ENCODE measurements at places on chromosomes 7 and 10.

DNA sequence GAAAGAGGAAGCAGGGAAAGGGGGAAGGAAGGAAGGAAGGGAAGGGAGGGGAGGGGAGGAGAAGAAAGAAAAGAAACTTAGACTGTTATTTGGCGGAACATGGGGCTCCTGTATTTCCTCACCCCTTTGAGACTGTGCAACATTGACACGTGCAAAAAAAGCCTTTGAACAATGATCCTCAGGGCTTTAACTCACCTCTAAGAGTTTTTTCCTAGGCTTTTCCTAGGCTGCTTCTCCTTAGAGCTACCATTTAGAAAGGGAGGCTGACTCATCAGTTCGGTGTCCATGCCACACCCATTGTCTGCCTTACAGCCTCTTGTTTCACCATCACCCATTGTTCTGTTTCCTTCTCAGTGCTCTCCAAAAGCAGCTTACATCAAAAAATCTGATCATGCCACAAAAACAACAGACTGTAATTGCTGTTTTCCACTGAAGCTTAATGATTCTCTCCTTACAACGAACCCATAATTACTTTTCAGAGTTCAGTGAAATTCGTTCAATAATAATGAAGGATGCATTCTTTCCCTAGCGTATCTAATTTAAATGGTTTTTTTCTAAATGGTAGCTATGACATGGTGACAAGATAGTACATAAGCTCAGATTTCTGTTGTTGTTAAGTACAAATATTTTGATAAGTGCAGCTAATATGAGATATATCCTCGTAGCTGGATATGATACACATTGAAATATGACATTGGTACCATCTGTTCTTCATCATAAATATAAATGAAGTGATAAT, 90.8 kb downstream of the PRLHR start:
- no peak for DNase-seq

DNA sequence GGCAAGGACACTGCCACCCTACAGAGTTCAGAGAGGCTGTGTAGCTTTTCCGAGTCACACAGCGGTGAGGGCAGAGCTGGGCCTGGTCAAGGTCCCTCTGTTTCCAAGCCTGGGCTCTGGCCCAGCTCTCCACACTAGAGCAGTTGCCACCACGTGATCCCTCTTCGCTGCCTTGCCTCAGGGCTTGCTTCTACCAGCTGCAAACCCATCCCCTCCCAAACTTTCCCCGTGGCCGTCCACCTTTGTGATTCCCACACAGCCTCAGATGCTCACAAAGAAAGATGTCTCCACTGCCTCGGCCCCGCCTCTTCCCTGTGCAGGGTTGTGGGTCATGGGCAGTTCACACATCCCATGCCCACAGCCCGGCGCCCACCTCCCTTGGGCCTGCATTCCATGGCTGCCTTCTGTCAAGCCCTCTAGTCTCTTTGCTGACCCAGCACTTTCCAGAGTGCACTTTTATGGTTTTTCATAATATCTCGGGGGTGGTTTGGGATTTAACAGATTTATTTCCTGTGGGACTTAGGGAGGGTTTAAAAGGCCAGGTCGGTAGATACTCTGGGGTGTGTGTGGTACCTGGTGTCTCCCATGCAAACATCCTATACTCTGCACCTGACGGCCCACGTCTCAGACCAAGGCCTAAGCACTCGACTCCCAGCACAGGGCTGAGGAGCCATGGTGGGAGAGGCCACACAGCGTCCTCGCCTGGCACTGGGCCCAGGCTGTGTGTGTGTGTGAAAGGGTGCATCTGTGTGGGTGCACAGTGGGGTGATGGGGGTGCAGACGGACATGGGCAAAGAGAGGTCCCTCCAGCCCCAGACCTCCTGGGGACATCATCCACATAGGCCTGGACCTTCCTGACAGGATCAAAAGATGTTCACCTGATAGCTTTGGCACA, 59.6 kb downstream of the PKD1L1 start:
- no peak for DNase-seq

DNA sequence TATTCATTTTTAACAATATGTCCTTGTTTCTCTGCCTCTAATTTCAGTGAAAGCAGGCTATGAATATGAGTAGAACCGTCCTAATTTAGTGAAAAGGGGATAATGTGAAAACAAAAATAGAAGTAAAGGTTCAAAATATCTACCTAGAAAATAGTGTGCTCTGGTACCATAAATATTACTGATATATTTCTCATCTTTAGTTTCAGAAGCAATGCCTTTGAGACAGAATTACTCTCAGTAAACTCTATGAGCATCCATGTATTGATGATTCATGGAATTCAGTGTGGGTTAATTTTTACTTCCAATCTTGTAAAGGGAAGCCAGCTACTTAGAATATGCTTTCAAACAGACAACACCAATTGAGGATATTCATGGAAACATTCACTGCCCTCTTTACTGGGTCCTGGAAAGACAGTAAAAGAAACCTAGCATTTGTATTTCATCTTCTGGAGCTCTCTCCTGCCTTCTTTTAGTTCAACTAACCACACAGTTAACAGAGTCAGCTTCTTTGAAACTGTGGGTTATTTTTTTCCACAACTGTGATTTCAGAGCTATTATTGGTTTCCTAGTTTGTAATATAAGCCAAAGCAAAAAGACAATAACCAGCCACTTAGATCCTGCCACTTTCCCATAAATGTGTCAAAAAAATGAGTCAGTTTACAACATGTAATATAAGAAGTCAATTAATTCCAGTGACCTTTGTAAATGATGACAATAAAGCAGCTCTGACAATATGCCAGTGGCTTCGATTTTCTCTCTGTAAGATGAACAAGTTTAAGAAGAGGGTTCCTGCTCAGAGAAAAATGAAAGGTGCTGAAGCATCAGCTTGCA, 1.7 kb downstream of the LRRN3 start:
- no peak for DNase-seq

DNA sequence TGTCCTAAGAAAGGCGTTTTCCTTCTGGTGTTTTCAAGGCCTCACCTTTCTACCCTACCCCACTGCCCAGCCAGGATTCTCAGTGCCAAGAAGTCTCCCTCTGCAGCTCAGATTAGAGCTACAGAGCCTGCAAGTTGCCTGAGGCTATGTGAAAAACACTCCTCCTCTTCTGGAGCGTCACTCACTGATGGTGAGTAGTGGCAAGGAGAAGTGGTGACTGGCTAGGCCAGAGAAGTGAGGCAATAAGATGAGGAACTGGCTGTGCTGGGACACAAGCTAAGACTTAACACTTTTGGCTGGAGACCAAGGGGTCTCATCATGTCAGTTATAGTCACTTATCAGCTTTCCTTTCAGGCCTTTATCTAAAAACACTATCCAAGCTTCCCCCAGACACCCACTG, 86.7 kb upstream of the PRKAR2B start:
- no peak for DNase-seq

GRCh38 chr10:4754143-4754542, 71.9 kb upstream of the AKR1E2 start:
- no peak for DNase-seq

DNA sequence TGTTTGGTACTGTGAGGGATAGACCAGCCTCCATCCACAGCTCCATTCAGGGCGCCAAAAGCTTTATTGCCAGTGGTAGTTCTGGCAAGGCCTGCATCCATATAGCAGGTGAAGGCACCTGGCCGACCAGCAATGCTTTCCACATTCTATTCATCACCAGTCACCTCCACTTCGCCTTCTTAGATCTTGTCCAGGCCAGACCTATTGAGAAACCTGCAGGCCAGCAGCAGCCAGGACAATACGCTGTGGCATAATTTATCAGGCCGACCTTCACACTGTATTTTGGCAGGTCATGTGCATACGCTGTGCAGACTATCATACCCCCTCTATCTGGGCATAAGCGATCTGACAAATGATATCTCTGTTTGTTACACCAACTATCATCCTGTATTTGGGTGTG, 15.2 kb upstream of the KNDC1 start:
- DNase-seq, result no peak

GRCh38 chr7:159218170-159218569, 73.5 kb upstream of the VIPR2 start:
- DNase-seq, result no peak

- no peak for DNase-seq
Observed at GRCh38 chr10:21488246-21488956, 37.1 kb downstream of the SKIDA1 start.

DNA sequence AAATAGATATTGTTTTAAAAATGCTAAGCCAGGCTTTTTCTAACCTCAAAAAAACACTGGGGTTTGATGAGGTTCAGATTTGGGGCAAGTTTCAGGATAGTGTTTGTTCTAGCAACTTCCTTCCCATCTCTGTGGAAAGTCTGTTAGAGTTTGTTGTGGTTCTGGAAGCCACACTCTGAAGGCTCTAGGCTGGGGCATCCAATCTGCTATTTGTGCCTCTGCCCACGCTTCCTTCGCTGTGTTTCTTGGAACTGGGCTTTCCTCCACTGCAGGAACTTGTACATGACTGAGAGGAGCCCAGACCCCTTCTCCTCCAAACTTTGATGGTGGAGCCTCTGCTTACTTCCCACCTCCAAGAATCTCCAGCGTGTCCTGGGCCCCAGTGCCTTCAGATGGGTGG, 108.5 kb upstream of the SLC25A13 start:
- DNase-seq, result no peak

GRCh38 chr10:120017733-120018417, 125.3 kb downstream of the SEC23IP start:
- no peak for DNase-seq

DNA sequence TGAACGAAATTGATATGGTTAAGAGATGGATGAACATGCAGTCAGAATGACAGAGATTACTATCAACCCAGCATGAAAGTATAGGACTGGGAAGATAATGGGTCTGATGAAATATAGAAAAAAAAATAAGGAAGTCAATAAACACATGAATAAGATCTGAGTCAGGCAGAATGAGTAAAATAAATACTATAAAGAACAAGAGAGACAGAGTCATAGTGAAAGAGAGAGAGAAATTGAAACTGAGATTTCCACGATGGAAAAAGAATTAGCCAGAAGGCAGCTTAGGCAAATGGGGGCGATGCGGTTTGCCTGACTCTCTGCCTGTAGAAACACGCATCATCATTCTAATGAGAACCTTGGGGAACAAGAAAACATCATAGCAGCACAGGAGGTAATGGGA, 26.6 kb downstream of the SEMA3D start:
- DNase-seq, result no peak

GRCh38 chr10:36675458-36675880, 449.9 kb upstream of the ANKRD30A start:
- DNase-seq, result no peak

GRCh38 chr10:78706726-78707540, 361.8 kb upstream of the ZMIZ1 start:
- no peak for DNase-seq

DNA sequence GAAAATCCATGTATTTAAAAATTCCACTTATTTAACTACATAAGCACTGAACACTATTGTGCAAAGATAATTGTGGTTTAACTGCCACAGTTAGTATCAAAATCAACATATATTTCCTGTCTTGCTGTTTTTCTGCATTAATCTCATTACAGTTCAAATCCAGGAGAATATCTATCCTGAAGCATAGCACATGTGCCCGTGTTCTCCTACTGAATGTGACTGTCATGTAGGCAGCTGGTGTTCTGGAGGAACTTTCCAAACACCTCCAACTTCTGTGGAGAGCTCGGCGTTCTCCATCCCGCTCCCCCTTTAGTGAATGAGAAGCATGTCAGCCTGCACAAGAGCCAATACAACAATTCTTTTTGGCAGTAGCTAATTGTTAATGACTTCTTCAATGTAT, 76.4 kb upstream of the IKZF1 start:
- DNase-seq, result no peak

GRCh38 chr10:98055841-98056516, 25.6 kb upstream of the CRTAC1 start:
- DNase-seq, result no peak

GRCh38 chr10:72344932-72345331, 9.8 kb downstream of the DNAJB12 start:
- no peak for DNase-seq

GRCh38 chr7:51471210-51471980, 154.8 kb upstream of the COBL start:
- no peak for DNase-seq

GRCh38 chr7:66076462-66077329, 1.1 kb downstream of the ASL start:
- no peak for DNase-seq

DNA sequence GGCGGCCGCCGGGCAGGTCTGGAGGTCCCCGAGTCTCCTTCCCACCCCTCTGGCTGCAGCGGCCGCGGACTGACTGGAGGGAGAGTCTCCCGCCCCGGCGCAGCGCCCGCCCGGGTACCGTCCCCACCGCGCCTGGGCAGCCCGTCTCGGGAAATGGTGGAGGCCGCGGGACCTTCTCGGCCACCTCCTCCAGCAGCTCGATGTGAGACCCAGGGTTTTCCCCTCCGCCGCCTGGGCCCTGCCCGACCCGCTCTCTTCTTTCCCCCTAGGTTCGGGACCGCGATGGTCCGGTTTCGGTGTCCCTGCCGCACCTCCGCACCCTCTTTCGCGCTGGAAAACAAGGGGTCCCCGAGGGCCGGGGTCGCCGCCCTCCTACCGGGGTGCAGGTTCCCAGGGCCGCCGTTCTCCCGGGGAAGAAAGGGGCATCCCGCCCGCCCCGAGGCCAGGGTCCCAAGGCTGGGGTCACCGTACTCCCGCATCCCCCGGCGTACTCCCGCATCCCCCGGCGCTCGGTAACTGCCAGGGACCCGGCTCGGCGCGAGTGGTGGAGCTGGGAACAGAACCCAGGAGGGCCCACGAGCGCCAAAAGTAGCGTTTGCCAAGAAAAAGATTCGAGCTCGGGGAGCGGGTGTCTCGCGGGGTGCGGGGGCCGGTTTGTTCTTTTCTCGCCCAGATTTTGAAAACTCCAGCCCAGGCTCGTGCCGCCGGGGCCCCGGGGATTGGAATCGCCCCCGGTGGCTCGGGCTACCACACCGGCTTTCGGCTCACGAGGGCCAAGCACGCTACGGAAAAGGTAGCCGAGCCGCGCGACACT, 3.4 kb downstream of the TNRC18 start:
- DNase-seq, result no peak

GRCh38 chr10:11344081-11344480, 267.4 kb downstream of the USP6NL start:
- DNase-seq, result no peak
